ENCODE measurements at places on chromosomes 6 and 20. TPM values are rescaled to one million over a fixed set of nuclear protein-coding genes. Genes with fewer than 3 reads are reported as not detected.

SLC25A27 gene
- 18.9 TPM for total RNA-seq

IRF4 gene
- total RNA-seq, result 0.11 TPM

C20orf141 gene
- total RNA-seq, result not detected

MAP1LC3A gene
- 22.7 TPM for total RNA-seq

MCHR2 gene
- not detected for total RNA-seq

WFDC10B gene
- total RNA-seq, result not detected

RAMACL gene
- 7.5 TPM for total RNA-seq

SUMO4 gene
- total RNA-seq, result 3.5 TPM

FAM184A gene
- total RNA-seq, result 1.8 TPM

CFAP206 gene
- total RNA-seq, result 1.2 TPM

SPATS1 gene
- total RNA-seq, result not detected

MMP24 gene
- 1.4 TPM for total RNA-seq

All from articular chondrocyte of knee joint (primary cell).